ENCODE measurements at places on chromosomes 2 and 18. TPM values are rescaled to one million over a fixed set of nuclear protein-coding genes. Genes with fewer than 3 reads are reported as not detected.

AGBL5 gene
- 11.1 TPM for polyA plus RNA-seq

PAX8 gene
- polyA plus RNA-seq = 1.2 TPM

ATG4B gene
- polyA plus RNA-seq = 44.2 TPM

TTC32 gene
- 11.6 TPM for polyA plus RNA-seq

DNA sequence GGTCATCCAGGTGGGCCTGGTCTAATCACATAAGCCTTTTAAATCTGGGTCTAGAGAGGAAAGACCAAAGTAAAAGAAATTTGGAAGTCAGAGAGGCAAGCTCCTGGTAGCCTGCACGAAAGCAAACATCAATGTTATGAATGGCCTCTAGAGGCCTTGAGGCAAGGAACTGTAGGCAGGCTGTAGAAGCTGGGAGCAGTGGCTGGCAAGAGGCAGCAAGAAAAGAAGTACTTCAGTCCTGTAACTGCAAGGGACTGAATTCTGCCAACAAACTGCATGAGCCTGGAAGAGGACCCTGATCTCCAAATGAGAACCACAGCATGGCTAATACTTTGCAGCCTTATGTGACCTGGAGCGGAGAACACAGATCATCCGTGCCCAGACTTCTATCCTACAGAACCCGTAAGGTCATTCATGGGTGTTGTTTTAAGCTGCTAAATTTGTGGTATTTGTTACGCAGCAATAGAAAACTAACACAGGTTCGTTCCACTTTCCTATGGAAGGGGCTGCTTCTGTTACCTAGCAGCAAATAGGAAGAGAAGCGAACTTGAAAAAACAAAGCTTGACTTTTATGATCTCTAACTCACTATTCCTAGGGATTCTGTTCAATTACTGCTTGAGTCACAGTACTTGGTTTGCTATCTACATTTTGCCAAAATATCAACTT, 1.2 kb downstream of the IMMT start:
- peak; percentile 27 for DNase-seq

DNA sequence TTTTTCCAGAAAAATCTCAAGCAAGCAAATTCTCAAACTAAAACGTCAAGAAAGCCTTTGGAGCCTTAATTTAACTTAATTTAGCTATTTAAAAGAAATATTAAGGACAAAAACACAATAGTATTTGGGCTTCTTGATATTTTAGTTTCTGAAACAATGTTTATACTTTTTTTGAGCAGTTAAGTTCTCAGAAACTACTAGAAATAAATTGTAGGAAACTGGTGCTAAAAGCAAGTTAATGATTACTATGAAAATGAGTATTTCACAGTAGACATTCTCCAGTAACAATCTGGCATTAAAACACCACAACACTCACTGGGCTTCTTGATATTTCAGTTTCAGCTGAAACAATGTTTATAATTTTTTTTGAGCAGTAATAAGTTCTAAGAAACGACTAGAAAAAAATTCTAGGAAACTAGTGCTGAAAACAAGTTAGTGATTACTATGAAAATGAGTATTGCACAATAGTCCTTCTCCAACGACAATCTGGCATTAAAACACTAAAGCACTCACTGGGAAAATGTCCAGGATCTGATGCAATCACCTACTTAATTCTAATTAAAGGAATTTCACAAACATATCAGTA, 45.1 kb downstream of the TRAK2 start:
- DNase-seq = peak; percentile 74

DNA sequence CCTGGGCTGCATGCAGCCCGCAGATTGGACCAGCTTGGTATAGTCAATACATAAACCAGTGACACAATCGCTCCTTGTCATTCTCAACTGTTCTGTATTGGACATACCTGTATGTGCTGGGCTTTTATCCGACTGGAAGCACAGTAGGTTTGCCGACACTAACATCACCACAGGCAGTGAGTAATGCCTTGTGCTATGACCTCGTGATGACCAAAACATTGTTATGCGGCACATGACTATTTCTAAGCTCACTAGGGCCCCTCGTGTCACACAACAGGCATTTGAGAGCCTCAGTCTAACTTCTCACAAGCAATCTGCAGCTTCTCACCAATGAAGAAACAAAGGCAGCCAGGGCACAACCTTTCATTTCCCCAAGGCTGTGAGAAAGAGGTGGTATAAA, 320.8 kb downstream of the AFF3 start:
- DNase-seq = no peak

GRCh38 chr2:149261692-149262091, 68.7 kb upstream of the LYPD6 start:
- DNase-seq = peak; percentile 62

DNA sequence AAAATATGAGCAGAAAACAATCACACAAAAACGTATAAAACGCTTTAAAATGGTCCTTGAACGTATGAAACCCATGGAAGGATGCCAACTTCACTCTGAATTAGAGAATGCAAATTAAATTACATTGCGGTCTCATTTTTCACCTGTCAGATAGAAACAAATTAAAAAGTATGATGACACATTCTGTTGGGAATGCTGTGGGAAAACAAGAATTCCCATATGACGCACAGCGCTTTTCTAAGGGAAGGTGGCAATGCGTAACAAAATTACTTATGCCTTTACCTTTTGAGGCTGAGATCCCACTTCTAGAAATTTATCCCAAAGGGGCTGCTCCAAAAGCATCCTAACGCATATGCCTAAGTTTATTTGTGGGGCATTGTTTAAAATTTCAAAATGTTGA, 3.8 kb upstream of the RPS7 start:
- DNase-seq = no peak

- peak; percentile 83 for DNase-seq
These were observed 36.9 kb downstream of the RAPH1 start for GRCh38 chr2:203498161-203498560.

DNA sequence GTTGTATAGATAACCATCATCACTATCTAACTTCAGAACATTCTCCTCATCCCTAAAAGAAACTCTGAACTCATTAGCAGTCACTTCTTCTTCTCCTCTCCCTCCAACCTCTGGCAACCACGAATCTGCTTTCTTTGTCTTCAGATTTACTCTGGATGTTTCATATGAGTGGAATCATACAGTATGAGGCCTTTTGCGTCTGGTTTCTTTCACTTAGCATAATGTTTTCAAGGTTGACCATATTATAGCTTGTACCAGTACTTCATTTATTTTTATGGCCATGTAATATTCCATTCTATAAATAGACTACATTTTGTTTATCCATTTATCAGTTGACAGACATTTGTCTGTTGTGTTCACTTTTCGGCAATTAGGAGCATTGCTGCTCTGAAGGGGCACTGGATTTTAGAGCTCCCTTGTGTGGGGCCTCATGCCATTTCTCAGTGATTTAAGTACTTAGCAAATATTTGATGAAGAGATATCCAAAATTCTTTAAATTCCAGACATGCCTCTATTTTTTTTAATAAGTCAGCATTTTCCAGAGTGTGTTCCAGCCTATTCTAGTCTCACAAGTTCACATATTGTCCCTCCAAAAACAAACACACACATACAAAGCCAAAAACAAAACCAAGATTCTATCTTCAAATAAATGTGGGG, 22.5 kb upstream of the MAP3K20 start:
- DNase-seq = no peak

- no peak for DNase-seq
These were observed 95.7 kb downstream of the ICOS start for GRCh38 chr2:204032301-204032700.

GRCh38 chr18:10939822-10940221, 209.5 kb downstream of the PIEZO2 start:
- DNase-seq = no peak

DNA sequence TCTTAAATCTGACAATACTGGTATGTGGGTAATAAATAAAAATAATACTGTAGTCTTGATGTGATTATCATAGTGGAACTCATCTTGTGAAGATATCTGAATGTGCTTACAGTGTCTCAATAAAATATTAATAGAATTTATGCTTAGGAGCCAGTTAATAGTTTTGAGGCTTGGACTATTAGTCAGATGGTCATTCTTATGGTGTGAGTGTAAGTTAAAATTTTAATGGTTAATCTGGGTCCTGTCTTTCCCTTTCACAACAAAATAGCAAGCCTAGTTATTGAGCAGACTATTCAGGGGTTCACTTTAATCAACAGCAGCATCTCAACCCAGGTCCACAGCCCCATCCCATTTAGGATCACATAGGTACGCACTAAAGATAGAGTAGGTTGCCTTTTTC, 138.9 kb downstream of the HAUS1 start:
- DNase-seq = no peak

- no peak for DNase-seq
These were observed 29.0 kb downstream of the ZAP70 start for GRCh38 chr2:97742381-97742847.
